ENCODE measurements at places on chromosomes 11 and 22. TPM values are rescaled to one million over a fixed set of nuclear protein-coding genes. Genes with fewer than 3 reads are reported as not detected.

- no peak for DNase-seq
Observed at GRCh38 chr11:119290894-119291497, 25.9 kb downstream of the MCAM start.

GRCh38 chr11:114826910-114827442 is 148.6 kb downstream of the NXPE2 start:
- DNase-seq = no peak

DNA sequence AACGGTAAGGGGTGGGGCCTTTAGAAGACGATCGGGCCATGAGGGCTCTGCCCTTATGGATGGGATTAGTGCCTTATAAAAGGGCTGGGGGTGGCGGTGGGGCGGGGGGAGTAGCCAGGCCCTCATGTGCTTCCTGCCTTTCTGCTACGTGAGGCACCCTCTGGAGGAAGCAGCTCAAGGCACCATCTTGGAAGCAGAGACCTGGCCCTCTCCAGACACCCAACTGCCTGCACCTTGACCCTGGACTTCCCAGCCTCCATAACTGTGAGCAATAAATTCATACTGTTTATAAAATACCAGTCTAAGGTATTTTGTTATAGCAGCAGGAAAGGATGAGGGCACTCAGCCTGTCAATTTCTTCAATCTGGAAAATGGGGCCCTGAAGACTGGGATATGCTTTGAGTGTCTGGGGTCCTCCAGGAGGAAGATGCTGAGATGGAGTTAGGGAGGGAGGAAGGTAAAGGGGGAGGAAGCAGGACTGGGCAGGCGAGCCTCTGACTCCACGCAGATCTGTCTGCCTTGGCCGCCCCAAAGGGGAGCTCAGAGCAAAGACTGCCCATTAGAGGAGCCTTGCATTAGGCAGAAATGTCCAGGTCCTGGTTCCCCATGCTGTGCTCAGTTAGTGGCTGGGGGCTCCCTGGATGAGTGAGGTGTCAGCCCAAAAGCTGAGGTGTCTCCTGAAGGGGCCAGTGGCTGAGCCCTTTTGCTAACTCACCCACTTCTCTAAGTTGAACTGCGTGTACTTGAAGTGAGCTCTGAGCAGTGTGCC is 5.3 kb downstream of the CABP2 start:
- DNase-seq = no peak

DNA sequence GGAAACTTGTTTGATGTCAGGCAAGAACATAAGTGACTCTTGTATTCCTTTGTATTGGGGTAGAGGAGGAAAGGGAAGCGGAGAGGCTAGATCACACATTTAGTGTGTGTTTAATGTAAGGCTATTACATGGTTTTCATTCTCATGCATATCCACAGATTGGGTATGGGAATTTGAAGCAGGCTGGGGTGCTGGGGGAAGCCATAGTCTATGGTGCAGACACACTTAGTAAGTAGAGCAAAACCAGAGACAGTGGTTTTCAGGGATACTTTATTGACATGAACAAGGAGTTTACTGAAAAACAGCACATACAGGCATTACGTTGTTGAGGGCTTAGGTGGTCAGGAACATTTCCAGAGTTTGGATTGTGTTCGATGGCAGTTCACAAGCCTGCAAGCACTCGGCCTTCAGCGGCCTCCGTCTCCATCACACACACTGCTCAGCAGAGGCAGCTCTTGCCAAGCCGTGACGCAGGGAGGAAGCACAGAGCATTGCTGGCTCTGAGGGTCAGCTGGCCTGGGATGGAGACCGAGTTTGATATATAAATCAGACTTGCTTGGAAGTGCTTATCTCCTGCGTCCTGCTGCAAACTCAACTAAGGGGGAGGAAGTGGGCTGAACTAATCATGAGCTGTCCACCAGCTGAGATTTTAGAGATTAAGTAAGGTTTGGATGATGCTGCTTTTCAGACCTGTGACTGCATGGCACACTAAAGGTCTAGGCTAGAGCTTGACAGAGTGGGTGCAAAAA is 25.3 kb downstream of the SCN3B start:
- DNase-seq = no peak

DNA sequence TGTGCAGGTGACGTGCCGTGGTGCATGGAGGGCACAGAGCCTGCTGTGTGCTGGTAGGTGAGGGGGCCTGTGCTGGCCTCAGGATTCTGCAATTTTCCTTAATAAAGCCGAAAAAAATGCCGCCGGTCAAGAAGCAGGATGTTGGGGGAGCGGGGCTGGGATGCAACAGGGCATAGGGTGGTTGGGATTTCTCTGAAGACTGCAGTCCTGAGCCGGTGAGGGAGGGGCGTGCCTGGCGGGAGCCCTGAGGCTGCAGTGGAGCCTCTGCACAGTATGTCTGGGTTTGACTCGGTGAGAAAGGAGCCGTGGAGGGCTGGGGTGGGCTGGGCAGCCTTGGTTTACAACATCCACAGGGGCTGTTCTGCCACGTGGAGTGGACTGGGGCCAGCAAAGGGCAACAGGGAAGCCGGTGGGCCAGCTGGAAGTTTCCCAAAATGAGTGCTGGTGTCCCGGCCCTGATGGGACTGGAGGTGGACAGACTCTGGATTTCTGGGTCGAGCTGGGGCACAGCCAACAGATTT is 1.3 kb downstream of the CDHR5 start:
- no peak for DNase-seq

DNA sequence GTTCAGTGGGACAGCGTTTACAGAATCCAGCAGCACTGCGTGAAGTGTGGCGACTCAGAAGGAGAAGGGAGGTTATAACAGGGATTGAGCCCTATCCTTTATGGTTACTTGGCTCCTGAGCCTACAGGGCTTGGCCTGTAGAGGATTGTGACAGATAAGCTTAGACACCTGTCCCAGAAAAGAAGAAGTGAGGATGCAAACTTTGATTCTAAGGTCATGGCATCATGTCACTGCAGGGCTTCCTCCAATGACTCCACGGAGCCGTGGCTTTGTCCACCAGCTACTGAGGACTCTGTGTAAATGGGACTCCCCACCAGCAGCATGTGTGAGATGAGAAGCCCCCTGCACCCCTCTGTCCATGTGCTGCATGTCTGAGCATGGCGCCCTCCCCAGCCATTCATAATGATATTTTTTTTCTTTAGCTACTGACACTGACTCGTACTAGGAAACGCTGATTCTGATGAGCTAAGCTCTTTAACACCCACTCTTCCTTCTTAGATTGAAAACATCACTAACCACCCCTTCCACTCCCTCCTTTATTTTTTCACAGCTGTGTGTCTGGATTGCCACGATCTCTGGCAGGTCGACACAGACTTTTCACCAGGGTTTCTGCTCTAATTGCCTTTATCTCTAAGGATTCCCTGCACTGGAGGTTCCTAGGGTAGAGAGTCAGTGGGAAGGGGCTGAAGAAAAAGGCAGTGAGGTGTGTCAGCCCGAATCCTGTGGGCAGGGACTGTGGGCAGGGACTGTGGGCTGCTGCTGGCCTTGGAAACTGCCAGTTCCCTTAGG is 65.5 kb upstream of the TTC12 start:
- no peak for DNase-seq

GRCh38 chr11:120579611-120580031 is 68.1 kb downstream of the GRIK4 start:
- DNase-seq = no peak

DNA sequence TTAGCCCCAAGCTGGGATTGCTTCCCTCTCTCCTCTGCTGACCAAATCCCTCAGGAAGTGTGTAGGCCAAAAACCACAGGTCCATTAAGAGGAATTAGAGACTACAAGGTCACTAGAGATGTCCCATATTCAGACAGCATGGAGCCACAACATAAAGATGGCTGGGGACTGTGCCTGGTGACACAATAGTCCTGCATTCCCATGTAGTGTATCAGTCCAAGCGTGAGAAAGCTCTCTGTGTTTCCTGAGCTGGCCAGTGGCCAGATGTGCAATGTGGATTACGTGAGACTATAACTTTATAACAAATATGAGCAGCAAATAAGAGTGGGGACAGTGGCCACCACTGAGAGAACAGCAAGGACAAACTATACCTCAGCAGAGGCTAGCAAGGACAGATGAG is 7.6 kb upstream of the MS4A10 start:
- no peak for DNase-seq

DNA sequence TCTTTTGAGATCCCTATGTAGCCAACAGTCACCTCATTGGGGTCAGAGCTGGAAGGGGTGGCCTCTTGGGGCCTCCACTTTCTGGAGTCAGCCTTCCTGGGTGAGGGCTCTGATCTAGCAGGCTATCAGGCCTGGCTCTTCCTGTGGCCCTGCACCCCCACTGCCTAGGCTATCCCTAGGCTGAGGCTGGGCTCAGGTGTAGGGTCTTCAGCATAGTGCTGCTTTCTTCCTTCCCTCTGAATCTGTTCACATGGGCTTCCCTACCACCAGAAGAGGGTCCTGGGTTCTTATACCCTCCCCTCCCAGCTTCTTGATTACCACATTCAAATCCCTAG is 456 bp upstream of the SPI1 start:
- no peak for DNase-seq

- DNase-seq = no peak
Observed at GRCh38 chr22:44697423-44698141, 4.4 kb upstream of the PRR5 start.

Gene FXYD2
- 491 TPM for polyA plus RNA-seq

Gene DRD4
- polyA plus RNA-seq = 1.8 TPM

Gene SSTR3
- 0.83 TPM for polyA plus RNA-seq

Gene PGR
- 0.03 TPM for polyA plus RNA-seq

Gene SERPIND1
- 3.4 TPM for polyA plus RNA-seq

Gene UVRAG
- polyA plus RNA-seq = 15.0 TPM

Gene DNAJB13
- polyA plus RNA-seq = 5.4 TPM

Gene PANX3
- not detected for polyA plus RNA-seq
